ENCODE measurements at places on chromosomes 2 and 18.

DNA sequence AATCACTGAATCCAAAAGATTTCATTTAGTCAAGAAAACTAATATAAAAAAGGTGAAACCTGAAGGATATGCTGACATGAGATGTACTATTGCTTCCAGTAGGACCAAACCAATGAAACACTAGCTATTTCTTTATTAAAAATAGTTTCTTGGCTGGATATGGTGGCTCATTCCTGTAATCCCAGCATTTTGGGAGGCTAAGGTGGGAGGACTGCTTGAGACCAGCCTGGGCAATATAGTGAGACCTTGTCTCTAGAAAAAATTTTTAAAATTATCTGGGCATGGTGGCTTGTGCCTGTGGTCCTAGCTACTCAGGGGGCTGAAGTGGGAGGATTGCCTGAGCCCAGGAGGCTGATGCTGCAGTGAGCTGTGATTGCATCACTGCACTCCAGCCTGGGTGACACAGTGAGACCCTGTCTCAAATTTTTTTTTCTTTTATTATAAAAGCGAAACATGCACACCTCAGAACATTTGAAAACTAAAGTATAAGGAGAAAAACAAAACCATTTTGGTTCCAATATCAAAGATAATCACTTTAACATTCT lies 266.2 kb downstream of the TGIF1 start:
- DNase-seq = no peak

GRCh38 chr2:234823877-234824376 lies 127.9 kb upstream of the SH3BP4 start:
- no peak for DNase-seq

DNA sequence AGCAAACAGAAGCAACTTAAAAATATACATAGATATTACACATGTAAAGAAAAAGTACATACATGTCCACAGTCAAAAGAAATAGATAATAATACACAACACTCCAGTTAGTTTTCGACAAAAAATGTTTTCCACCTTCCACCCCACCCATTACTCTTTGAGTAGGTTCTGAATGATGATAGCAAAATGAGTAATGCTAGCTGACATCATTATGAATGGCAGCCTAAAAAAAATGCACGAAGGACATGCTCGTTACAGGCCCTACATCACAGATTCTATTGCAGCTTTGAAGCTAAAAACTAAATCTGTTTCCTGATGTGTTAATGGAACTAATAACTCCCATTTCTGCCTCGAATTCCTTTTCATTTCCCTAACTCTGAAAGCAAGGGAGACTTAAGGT lies 578.7 kb upstream of the NETO1 start:
- DNase-seq = no peak

DNA sequence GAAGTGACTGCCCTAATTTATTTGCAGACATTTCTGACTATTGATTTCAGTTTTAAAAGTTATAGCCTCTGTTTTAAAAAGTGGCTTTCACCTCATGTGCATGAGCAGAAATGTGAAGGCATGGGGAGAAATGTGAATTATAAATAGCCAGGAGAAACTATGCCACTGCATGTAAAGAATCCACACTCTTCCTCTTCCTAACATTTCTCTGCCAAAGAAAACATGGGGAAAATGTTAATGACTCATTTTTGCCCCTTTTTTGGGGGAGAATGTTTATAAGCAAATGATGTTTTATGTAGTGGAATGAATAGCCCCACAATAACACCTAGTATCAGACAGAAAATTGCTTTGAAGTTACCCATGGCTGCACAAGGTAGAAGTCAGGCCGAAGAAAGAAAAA lies 249.0 kb upstream of the TANK start:
- DNase-seq = no peak

DNA sequence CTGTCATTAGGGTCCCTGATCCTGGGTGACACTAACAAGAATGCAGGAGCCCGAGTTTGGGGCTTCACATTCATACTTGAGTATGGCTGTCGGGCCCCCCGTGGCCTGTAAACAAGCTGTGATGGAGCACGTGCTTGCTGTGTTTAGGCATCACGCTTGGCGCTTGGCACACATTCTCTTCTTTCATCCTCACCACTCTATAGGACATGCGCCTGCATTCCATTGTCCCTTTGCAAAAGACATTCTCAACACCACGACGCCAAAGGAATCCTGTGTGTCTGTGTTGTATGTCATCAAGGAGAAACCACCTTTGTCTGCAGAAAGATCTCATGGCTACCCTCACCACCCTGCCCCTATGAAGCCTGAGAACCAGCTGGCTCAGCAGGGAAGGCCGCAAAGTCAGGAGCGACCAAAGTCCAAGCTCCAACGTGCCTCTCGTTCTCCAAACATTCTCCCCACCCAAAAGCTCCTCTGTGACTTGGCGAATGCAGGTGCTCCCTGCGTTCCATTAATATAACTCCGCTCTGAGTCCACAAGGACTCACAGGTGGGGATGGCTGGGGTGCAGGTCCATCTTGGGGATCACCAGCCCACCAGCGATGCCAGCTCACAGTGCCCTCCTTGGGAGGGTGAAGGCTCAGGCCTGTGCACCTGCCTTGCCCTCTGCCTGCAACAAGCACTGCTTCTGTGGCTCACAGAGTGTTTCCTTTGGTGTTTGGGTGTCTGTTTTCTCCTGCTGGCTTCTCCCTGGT lies 6.2 kb upstream of the PER2 start:
- no peak for DNase-seq

- no peak for DNase-seq
Observed at GRCh38 chr18:23037646-23038045, 97.6 kb upstream of the CABLES1 start.

GRCh38 chr2:64211276-64211921 lies 67.2 kb upstream of the PELI1 start:
- DNase-seq = no peak

GRCh38 chr18:60966876-60967275 lies 366.4 kb upstream of the CDH20 start:
- no peak for DNase-seq

GRCh38 chr2:238425979-238426567 lies 654 bp upstream of the ASB1 start:
- no peak for DNase-seq

DNA sequence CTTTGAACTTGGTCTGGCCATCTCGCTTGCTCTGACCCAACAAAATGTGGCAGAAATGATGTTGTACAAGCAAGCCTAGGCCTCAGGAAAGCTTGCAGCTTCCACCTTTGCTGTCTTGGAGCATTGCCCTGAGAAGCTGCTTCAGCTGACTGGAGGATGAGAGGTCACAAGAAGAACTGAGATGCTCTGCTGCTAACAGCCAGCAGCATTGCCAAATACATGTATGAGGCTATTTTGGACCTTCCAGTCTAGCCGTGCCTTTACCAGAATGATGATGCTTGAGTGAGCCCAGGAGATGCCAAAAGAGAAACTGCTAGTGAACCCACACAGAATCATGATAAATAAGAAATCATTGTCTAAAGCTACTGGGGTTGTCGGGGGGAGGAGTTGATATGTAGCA lies 13.2 kb upstream of the ITGAV start:
- DNase-seq = no peak

DNA sequence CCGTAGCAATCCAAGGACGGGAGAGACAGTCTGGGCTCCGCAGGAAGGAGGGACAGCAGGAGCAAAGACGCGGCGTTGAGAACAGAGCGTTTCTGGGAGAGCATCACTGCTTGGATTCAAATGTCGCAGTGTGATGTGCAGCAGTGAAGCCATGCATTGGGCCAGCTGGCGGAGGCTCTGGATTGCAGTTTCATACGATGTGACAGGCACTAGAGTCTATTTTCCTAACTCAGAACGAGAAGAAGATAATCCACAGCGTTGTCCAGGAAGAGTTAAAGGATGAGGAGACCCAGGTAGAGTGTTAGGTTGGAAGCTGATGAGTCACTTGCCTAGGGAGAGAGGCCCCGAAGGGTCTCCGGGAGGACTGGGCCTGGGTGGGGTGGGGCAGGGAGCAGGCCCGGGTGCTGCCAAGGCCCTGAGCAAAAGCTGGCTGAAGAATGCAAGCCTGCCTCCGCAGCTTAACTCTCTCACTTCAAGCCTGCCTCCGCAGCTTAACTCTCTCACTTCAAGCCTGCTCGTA lies 17.7 kb upstream of the SEMA4C start:
- DNase-seq = no peak

GRCh38 chr18:8705961-8706790 lies 820 bp downstream of the MTCL1 start:
- DNase-seq = no peak

- DNase-seq = no peak
Observed at GRCh38 chr2:54012538-54013141, 41.8 kb upstream of the PSME4 start.

DNA sequence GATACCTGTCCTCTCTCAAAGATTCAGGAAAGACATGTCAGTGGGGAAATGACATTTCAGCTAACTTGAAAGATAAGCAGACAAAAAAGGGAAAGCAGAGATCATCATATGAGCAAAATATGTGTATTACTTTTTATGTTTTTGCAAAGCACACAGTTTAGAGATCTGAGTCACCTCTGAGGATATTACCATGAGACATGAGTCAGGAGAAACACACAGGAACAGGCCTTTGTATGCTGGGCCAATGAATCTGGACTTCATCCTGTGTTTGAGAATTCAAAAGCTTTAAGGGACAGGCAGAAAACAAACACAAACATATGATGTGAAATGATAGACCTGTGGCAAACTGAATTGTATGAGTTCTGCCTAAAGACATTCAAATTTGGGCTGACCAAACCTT lies 306.0 kb upstream of the EPC2 start:
- DNase-seq = no peak

GRCh38 chr2:175832866-175833265 lies 169.2 kb downstream of the LNPK start:
- no peak for DNase-seq

DNA sequence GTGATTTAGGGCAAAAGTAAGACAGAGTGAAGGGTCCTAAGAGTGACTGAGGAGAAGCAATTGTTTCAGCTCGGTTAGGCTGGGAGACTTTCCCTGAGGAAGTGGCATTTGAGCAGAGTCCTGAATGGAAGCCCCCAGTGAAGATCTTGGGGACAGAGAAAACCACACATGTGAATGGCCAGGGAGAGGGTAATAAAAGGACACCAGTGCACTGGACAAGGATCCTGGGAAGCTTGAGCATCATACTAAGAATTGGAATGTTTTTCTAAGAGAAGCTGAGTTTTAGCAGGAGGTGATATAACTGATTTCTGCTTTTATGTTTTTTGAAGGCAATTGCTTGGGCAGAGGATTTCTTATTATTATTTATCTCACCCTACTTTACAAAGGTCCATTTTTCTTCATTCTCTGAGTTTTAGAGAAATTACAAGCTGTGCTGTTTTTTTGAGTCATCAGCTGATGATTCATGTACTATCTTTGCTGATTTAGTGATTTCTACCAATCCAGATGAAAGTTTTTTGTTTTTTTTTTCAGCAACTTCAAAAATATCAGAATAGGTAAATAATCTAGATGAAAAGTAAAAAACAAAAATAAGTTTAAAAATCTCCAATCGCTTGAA lies 43.5 kb downstream of the MFSD6 start:
- DNase-seq = no peak

GRCh38 chr2:202636213-202636513 lies 1.4 kb downstream of the FAM117B start:
- no peak for DNase-seq

- no peak for DNase-seq
Observed at GRCh38 chr2:173354582-173355131, at the start of gene CDCA7. Gene CDCA7 (plus strand): TSS chr2:173354872. CDS start chr2:173354964, 92 bp downstream.

- no peak for DNase-seq
Observed at GRCh38 chr2:241893265-241893664, 23.7 kb downstream of the RTP5 start.

GRCh38 chr18:64678048-64678447 lies 529.2 kb upstream of the LINC00305 start:
- no peak for DNase-seq

- no peak for DNase-seq
Observed at GRCh38 chr2:140580532-140581151, 1550.2 kb downstream of the LRP1B start.

GRCh38 chr2:85112906-85113625 lies 20.1 kb upstream of the TCF7L1 start:
- DNase-seq = no peak

- no peak for DNase-seq
Observed at GRCh38 chr2:18247282-18248110, 313.0 kb downstream of the RDH14 start.

DNA sequence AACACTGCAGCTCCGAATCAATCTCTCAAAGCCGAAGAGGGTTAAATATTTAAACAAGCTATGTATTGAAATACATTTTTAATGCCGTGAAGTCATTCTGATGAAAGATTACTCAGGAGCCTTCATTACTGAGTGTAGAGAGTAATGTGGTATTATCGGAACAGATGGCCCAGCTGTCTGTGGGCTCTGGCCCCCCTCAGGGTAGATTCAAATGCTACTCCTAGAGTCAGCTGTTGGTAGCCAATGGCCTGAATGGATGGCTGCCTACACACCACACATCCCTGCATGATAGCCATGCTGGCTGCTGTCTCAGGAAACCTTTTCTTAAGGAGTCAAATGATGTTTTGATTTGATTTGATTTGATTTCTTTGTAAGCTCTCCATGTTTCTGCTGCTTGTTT lies 732.3 kb upstream of the CELF4 start:
- DNase-seq = no peak

DNA sequence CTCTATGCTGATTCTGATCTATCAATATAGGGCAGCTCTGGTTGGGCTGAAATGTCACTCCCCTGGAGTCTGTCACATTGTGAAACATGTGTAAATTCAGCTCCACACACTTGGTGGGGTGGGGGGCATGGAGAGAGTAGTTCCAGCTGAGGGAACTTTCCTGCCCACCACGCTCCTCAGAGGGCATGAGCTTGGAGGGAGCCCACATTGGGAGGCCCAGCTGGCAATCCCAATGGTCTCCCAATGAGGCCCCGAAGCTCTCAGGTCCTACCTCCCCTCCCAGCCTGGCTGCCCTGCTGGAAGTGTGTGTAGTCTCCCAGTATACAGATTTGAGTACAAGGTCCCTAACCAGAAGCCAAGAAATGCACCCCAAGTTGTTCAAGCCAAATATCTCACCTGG lies 31.5 kb downstream of the GYPC start:
- DNase-seq = no peak

DNA sequence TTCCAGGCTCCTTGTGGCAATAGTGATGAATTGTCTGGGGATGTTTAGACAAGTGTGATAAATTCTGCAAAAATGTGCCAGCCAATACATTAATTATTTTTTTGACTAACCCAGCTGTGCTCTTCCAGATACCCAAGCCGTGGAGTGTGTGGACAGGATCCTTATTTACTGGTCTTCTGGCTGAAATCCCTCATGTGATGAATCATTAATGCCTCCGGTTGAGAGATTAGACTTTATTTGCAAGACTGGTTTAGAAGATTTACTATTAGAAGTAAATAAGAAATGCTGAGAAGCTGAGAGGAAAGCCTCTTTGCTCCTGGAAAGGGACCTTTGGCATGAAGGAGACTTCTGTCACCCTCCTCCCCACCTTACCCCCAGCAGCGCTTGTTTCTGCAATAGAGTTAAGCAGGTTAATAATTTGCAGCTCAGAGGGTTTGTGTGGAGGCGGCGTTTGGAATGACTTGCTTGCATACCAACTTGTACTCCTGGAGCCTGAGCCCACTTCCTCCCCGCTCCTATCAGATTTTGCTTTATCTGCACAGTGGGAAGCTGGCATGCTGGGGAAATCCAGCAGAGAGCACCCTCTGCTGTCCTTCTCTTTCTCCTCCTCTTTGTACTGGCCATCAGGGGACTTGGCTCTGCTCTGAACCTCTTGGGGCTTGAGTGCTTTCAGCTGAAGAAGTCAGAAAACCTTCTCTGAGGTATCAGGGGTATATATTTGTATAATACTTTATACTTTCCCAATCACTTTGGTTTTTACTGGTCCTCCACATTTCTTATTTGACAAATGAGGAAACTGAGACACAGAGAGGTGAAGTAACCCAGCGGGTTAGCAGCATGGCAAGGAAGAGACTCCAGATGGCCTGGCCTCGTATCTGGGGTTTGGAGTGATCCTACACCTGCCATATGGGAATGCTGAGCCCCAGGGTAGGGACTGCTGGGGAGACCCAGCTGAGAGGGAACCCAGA lies 16.3 kb downstream of the SLC3A1 start:
- DNase-seq = no peak

Data from NCI-H187 treated with DMSO at 0.1 percent for 48 hours (cell line).